Effector memory CD8-positive, alpha-beta T cell (primary cell): ENCODE measurements at places on chromosomes 6 and 20.
A peak's percentile ranks its signal among the peaks of the same experiment; 100 is the strongest.

- H3K36me3 ChIP-seq = peaks cover 37% of the 10 kb centered on the region
- no peaks in the 10 kb centered on the region for H3K27me3 ChIP-seq
- H3K27ac ChIP-seq = no peak overlapping the region
Observed at GRCh38 chr20:41058674-41059635, 30.3 kb downstream of the TOP1 start.

DNA sequence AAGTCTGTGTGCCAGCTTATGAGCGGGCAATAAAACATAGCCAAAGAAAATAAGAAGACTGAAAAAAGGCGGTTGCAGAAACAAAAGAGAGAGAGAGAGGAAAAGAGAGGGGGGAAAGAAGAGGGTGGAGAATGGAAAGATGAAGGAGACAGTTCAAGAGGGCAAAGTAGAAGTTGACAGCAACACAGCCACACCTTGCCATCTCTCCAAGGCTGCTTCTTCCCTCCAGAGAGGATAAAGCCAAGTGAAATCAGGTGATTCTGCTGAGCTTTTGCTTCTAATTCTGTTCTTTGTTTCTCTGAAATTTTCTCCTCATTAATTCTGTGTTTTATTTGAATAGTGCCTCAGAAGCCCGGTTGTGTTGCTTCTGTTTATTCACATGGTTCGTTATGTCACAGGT, 48.5 kb downstream of the PTPRK start:
- H3K27ac ChIP-seq = no peak overlapping the region
- peaks cover 6% of the 10 kb centered on the region for H3K27me3 ChIP-seq
- no peaks in the 10 kb centered on the region for H3K4me1 ChIP-seq
- H3K36me3 ChIP-seq = no peaks in the 10 kb centered on the region
- no peak overlapping the region for H3K4me3 ChIP-seq

- H3K27ac ChIP-seq = no peak overlapping the region
- H3K27me3 ChIP-seq = peaks cover 5% of the 10 kb centered on the region
- DNase-seq = no peak
- H3K4me3 ChIP-seq = no peak overlapping the region
Observed at GRCh38 chr6:42129360-42129676, 13.1 kb downstream of the C6orf132 start.

DNA sequence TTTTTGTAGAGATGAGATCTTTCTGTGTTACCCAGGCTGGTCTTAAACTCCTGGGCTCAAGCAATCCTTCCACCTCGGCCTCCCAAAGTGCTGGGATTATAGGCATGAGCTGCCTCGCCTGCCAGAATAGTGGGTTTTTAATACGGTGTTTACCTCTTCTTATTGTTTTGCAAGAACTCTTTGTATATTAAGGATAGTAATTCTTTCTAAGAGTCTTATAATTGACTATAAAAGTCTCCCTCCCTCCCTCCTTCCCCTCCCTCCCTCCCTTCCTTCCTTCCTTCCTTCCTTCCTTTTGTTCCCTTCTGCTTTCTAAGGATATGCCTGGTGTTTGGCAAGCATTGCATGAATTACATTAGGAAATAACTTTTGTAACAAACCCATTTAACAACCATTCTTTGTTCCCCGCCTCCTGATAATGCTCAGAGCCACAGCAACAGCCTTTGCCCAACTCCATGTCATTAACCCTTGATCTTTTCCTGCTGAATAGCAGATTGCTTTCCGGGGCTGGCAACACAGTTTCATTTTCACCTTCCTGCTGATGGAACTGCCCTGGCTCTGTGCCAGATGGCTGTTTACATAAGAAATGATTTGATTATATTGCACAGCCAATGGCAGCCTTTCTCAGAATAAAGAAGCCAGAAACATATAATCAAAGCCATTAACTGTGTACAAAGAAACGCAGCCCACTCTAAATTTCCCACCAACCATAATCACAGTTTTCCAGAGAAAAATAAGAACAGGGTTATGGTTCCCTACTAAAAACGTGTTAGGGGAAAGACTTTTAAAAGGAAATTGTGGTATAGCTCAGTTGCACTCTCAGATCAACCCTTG, 143.7 kb upstream of the PTPN1 start:
- peak overlapping the region; percentile 33 for H3K4me3 ChIP-seq
- peak; percentile 17 for DNase-seq
- H3K36me3 ChIP-seq = no peaks in the 10 kb centered on the region
- H3K27ac ChIP-seq = peak overlapping the region; percentile 72
- peaks cover 7% of the 10 kb centered on the region for H3K4me1 ChIP-seq

DNA sequence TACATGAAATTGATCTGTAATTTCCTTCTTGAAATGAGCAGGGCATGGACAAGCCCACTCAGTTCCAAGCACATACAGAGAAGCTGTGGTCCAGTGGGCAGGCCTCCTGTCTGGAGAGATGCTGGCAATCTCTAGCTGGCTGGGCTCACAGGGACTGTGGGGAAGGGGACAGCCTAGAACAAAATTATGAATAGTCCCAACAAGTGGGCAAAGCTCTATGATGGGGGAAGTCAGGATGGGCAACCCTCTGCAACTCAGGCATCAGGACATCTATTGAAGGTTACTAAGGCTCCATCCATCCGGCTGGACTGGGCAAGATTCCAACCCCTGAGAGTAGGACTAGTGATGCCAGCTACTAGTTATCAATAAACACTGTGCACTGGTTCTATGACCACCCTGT, 40.9 kb downstream of the TRERF1 start:
- H3K4me3 ChIP-seq = no peak overlapping the region
- H3K27me3 ChIP-seq = no peaks in the 10 kb centered on the region
- peaks cover 41% of the 10 kb centered on the region for H3K4me1 ChIP-seq
- DNase-seq = no peak
- H3K27ac ChIP-seq = peak overlapping the region; percentile 52

DNA sequence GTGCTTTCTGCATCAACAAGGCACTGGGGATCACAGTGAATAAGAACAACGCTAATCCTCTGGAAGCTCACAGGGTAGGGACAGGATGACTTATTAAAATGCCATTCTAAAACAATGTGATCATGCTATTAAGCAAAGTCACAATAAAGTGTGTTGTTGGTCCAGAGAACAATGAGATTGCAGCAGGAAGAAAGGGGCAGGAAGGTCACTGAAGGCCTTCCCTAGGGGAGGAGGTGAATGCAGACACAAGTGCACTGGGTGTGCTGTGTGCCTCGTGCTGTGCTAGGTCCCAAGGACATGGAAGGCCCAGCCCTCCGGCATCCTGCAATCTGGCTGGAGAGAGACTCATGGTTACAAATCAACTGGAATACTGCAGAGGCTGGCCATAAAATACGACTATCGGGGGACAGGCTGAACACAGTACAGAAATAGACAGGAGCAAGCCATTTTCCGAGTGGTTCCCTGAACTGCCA, 55.7 kb downstream of the LYRM4 start:
- DNase-seq = no peak
- no peak overlapping the region for H3K27ac ChIP-seq
- H3K27me3 ChIP-seq = no peaks in the 10 kb centered on the region
- no peaks in the 10 kb centered on the region for H3K4me1 ChIP-seq

DNA sequence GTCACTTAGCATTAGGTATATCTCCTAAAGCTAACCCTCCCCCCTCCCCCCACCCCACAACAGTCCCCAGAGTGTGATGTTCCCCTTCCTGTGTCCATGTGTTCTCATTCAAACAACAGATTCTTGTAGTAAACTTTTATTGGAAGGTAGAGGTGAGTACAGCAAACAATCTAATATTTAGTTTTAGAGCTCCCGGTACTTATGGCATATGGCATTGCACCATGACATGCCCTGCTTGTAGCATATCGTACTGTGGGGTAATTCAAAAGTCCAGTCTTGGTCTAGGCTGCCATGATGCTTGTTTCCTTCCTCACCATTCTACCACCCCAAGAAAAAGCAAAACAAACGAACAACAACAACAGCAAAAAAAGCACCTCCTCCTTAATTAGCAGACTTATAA, 289.5 kb downstream of the ZNF217 start:
- H3K36me3 ChIP-seq = no peaks in the 10 kb centered on the region
- H3K27me3 ChIP-seq = peaks cover 55% of the 10 kb centered on the region
- no peak for DNase-seq
- no peak overlapping the region for H3K27ac ChIP-seq

GRCh38 chr20:13819885-13820645, 35.2 kb downstream of the NDUFAF5 start:
- H3K4me1 ChIP-seq = no peaks in the 10 kb centered on the region
- no peak overlapping the region for H3K27ac ChIP-seq
- H3K36me3 ChIP-seq = peaks cover 28% of the 10 kb centered on the region
- no peaks in the 10 kb centered on the region for H3K27me3 ChIP-seq
- DNase-seq = no peak

DNA sequence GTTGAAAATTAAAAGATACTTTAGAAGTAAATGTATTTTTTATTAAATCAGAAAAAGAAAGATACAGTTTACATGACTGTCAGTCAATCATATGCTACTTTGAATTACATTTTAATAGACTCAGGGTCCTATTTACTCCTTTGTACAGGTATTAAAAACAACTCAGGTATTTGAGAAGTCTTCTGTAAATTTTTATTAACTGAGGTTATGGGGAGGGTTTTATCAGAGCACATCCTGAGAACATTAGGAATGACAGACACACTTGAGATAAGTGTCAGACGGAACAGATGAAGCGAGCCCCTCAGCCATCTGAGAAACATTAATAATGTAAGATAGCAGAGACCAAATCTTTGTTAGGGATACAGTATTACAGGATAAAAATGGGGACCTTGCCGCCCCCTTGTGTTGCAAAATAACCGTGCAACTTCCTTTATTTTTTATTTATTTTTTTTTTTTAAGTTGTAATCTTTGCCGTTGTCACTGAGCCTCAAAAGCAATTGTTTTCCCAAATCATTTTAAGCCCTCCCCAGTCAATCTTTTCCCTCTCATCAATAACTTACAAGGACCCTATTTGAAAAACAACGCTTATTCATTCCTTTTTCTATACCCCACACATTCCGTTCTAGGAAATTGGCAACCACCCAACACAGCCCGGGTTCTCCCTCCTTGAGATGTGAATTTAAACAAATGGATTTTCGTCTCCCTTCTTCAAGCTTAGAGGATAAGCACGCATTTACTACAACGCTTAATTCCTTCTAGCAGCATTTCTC, 126.7 kb downstream of the BCAS1 start:
- H3K4me1 ChIP-seq = peaks cover 20% of the 10 kb centered on the region
- no peak overlapping the region for H3K27ac ChIP-seq
- DNase-seq = peak; percentile 42
- H3K27me3 ChIP-seq = no peaks in the 10 kb centered on the region
- no peak overlapping the region for H3K4me3 ChIP-seq
- H3K36me3 ChIP-seq = no peaks in the 10 kb centered on the region

DNA sequence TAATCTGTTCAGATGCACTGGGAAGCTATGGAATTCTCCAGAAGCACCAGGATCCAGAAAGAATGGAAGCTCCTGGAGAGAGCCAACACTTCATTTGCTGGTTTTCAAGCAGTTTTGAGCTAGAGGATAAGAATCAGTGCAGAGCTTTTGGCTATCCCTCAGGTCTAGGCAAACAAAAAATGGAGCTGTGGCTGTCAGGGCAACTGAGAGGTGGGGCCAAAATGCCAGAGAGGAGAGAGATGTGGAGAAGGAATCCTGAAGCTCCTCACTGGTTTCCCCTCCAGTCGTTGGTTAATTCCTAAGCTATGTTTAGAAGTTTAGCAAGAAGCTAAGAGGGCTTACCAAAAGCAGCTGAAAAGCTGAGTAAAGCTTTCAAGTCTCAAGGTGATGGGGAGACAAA, 294.2 kb upstream of the JARID2 start:
- no peaks in the 10 kb centered on the region for H3K4me1 ChIP-seq
- no peak overlapping the region for H3K27ac ChIP-seq
- no peaks in the 10 kb centered on the region for H3K27me3 ChIP-seq
- DNase-seq = no peak
- no peak overlapping the region for H3K4me3 ChIP-seq
- no peaks in the 10 kb centered on the region for H3K36me3 ChIP-seq

- DNase-seq = no peak
- no peak overlapping the region for H3K27ac ChIP-seq
- H3K36me3 ChIP-seq = no peaks in the 10 kb centered on the region
- H3K4me3 ChIP-seq = no peak overlapping the region
Observed at GRCh38 chr6:39834278-39834677, 42.1 kb downstream of the DAAM2 start.

- DNase-seq = no peak
- no peak overlapping the region for H3K27ac ChIP-seq
- peaks cover 4% of the 10 kb centered on the region for H3K36me3 ChIP-seq
- H3K27me3 ChIP-seq = peaks cover 43% of the 10 kb centered on the region
- H3K4me3 ChIP-seq = no peak overlapping the region
Observed at GRCh38 chr6:163630572-163630971, 216.1 kb downstream of the QKI start.

DNA sequence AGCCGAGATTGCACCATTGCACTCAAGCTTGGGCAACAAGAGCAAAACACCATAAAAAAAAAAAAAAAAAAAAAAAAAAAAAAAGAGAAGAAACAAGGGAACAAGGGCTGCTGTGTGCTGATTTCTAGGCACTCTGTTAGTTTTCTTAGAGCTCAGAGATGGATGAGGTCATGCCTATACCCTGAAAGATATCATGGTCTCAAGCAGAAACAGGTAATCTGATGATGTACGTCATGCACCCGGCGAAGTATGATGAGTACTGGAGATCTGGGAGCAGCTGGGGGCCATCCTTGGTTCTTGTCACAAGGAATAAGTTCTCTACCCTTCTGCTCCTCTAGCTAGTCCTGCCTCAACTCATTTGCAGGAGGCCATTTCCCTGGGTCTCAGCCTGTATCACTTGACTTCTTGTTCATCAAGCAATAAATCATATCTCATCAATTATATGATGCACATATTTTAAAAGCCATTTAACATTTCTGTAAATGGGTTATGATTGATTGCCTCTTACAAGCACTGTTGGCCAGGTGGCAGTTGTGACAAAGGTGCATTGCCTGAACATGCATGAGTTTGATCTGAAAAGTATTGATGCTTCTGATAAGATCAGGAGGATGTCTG, 517.2 kb downstream of the DHX35 start:
- no peak for DNase-seq
- no peak overlapping the region for H3K4me3 ChIP-seq
- no peaks in the 10 kb centered on the region for H3K4me1 ChIP-seq
- no peak overlapping the region for H3K27ac ChIP-seq
- H3K36me3 ChIP-seq = no peaks in the 10 kb centered on the region

- no peak for DNase-seq
- H3K4me3 ChIP-seq = no peak overlapping the region
- no peaks in the 10 kb centered on the region for H3K36me3 ChIP-seq
- peaks cover 26% of the 10 kb centered on the region for H3K27me3 ChIP-seq
- no peaks in the 10 kb centered on the region for H3K4me1 ChIP-seq
Observed at GRCh38 chr6:145241039-145241438, 494.3 kb downstream of the EPM2A start.

DNA sequence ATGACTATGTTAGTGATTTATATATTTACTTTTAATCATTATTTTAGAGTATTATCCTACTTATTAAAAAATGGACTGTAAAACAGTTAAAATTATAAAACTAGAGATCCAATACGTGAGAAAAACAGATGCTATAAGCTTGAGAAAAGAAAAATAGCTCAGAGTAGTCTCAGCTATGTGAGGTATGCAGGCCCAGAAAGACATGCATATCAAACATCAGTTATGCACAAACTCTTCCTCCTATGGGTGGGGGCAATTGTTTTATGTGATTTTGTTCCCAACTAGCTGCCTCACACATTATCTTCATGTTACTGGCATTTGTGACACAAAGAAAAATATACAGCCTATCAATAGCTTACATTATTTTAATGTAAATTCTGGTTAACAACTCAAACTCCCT, 28.8 kb downstream of the RARS2 start:
- H3K4me3 ChIP-seq = no peak overlapping the region
- H3K4me1 ChIP-seq = no peaks in the 10 kb centered on the region
- peaks cover 29% of the 10 kb centered on the region for H3K36me3 ChIP-seq
- H3K27me3 ChIP-seq = no peaks in the 10 kb centered on the region
